Psoas muscle (tissue), 8 donors: ENCODE measurements at places on chromosomes 11 and 22. TPM values are rescaled to one million over a fixed set of nuclear protein-coding genes. Genes with fewer than 3 reads are reported as not detected.

The OR10D3 gene
- not detected for total RNA-seq

The CTSD gene
- total RNA-seq = 950 TPM

The CSF2RB gene
- total RNA-seq = 1.0 TPM

The SAA4 gene
- 0.46 TPM for total RNA-seq

The MRGPRX3 gene
- not detected for total RNA-seq

The NLRP10 gene
- not detected for total RNA-seq

The FKBP2 gene
- 25.0 TPM for total RNA-seq

The APOC3 gene
- 0.46 TPM for total RNA-seq

The GPHA2 gene
- not detected for total RNA-seq

The IFITM1 gene
- total RNA-seq = 44.0 TPM

The CD44 gene
- 23.5 TPM for total RNA-seq

The MMP1 gene
- 0.77 TPM for total RNA-seq

The EEF1G gene
- 1,954 TPM for total RNA-seq

The NPTXR gene
- 0.15 TPM for total RNA-seq

The CRACR2B gene
- 2.4 TPM for total RNA-seq

The CHRNA10 gene
- total RNA-seq = 1.4 TPM

The POLD3 gene
- 7.0 TPM for total RNA-seq

The TCF20 gene
- 14.9 TPM for total RNA-seq

The C22orf31 gene
- total RNA-seq = not detected

The SELENOM gene
- total RNA-seq = 48.0 TPM

The CREB3L1 gene
- 2.2 TPM for total RNA-seq

The OR51F1 gene
- not detected for total RNA-seq

The FLRT1 gene
- total RNA-seq = 0.08 TPM

The GPR137 gene
- 13.8 TPM for total RNA-seq

The PKDREJ gene
- total RNA-seq = not detected

The ZBTB16 gene
- total RNA-seq = 11.7 TPM

The GLB1L3 gene
- total RNA-seq = not detected

The PLA2G6 gene
- total RNA-seq = 17.4 TPM

The SCUBE2 gene
- total RNA-seq = 1.8 TPM

The MS4A6A gene
- total RNA-seq = 22.6 TPM

The LARGE1 gene
- 68.9 TPM for total RNA-seq

The CDC45 gene
- not detected for total RNA-seq

The PDGFD gene
- 1.2 TPM for total RNA-seq

The CLCF1 gene
- 1.5 TPM for total RNA-seq

The PRAME gene
- total RNA-seq = not detected

The GTSE1 gene
- 0.47 TPM for total RNA-seq

The FAM227A gene
- total RNA-seq = 0.34 TPM

The BCO2 gene
- 29.1 TPM for total RNA-seq

The UPK3A gene
- 1.1 TPM for total RNA-seq

The OR52E8 gene
- total RNA-seq = not detected

The BRMS1 gene
- 26.2 TPM for total RNA-seq

The OR51B4 gene
- total RNA-seq = not detected

The PNPLA5 gene
- not detected for total RNA-seq

The ST14 gene
- total RNA-seq = 0.77 TPM

The TSGA10IP gene
- total RNA-seq = not detected

The ANO1 gene
- 11.3 TPM for total RNA-seq

The PHOX2A gene
- not detected for total RNA-seq

The SCGB1A1 gene
- total RNA-seq = not detected

The SNX32 gene
- total RNA-seq = not detected

The OR52H1 gene
- not detected for total RNA-seq

The KDM2A gene
- total RNA-seq = 61.4 TPM

The DEPDC5 gene
- 7.6 TPM for total RNA-seq

The PGA5 gene
- 0.19 TPM for total RNA-seq

The PDE2A gene
- total RNA-seq = 8.8 TPM

The CST6 gene
- not detected for total RNA-seq

The JRKL gene
- total RNA-seq = 4.2 TPM

The NUDT22 gene
- total RNA-seq = 59.3 TPM

The P2RY6 gene
- 1.3 TPM for total RNA-seq
